ENCODE measurements at places on chromosomes 12 and 14.

DNA sequence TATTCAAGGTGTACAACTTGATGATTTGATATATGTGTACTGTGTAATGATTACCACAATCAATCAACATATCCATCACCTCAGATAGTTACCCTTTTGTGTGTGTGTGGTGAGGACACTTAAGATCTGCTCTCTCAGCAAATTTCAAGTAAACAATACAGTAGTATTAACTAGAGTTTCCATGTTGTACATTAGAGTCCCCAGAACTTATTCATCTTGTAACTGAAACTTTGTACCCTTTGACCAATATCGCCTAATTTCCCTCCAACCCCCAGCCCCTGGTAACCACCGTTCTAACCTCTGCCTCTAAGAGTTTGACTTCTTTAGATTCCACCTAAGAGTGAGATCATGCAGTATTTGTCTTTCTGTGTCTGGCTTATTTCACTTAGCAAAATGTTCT lies 12.1 kb downstream of the ADCK1 start:
- DNase-seq, result no peak

DNA sequence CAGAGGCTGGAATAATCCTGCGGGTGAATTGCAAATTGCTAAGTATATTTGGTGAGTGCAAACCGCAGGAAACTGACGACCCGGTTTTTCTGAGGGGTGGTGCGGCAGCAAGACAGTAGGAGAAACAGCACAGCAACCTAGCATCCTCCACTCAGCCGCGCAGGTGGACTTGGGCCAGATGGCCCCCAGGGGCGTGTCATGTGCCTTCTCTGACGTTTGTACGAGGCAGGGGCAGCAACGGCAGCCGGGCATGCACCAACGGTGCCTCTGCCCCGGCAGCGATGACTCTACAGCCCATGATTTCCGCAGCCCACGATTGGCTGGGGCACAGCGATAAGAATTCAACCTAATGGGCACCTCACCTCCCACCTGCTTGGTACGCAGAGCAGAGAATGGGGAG lies 11.1 kb upstream of the CLEC2A start:
- DNase-seq, result peak; percentile 49

DNA sequence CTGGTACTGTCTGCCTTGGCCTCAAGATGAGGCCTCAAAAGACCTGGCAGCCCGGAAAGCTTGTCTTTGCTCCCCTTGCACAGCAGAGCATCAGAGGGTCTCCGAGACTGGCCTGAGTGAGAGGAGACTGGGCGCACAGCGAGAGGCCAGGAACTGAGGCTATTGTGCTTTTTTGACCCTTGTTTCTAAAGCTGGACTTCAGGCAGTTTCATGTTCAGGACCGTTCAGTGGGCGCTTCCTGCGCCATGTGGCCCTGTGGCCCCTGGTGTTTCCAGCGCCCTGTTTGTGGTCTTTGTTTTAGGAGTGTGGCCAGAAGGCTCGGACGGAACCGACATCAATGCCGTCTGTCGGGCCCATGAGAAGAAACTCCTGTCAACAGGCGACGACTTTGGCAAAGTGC lies 126.3 kb upstream of the EVL start:
- DNase-seq, result no peak

- no peak for DNase-seq
These were observed 63.3 kb downstream of the ACSS3 start for GRCh38 chr12:81141217-81141616.

- DNase-seq, result no peak
These were observed 163.5 kb upstream of the NEDD1 start for GRCh38 chr12:96743606-96744005.

DNA sequence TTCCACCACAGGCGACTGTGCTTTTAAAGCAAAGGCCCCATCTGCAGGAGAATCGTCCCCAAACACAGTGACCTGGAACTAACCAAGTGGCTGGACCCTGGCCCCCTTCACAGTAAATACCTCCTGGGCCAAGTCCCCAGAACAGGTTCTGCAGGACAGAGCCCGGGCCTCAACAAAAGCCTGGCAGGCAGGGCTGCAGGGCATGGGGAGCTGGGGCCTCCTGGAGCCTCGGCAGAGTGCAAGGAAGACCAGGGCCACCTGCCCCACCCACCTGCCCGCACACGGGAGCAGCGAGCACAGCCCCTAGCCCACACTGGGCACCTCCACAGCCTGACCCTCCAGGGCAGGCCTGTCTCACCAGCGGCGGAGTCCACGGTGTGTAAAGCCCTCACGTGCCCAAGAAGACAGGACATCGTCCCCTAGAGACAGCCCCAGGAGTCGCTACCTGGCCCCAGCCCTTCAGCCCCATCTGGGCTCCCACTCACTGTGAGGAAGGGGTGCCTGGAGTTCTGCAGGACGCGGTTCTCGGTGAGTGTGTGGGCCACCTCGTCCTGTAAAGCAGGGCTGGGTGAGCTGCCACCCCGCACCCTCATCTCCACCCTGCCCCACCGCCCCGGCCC lies 21.0 kb downstream of the AKT1 start:
- no peak for DNase-seq

- DNase-seq, result no peak
These were observed 120.5 kb downstream of the NUAK1 start for GRCh38 chr12:106018286-106018685.

GRCh38 chr12:71969330-71969729 lies 30.7 kb downstream of the TPH2 start:
- DNase-seq, result no peak

DNA sequence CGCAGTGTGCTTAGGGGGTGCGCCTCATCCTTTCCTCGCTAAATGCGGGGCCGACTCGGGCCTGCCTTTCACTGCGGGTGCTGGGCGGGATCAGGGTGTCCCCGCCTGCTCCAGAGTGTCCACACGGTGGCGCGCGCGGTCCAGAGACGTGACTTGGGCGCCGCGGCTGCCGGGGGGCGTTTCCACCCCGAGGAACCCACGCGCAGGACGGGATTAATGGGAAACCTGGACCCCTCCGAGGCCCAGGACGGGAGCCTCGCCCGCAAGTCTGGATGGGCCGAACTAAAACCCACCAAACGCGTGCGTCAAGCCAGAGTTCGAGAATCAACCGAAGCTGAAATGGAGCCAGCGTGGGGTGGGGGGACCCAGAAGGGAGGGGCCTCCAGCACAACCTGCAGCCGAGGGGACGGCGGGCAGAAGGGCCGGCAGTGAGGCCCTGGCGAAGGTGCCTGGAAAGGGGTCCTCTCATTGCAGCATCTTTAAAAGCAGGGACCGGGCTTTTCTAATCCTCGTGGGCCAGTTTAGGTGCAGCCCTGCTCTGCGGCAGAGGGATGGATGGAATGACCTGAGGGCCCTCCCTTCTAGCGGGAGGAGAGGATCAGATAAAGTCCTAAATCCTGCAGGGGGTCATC lies 93.3 kb downstream of the NINJ2 start:
- peak; percentile 88 for DNase-seq

GRCh38 chr14:99986396-99986795 lies 78.8 kb upstream of the EVL start:
- DNase-seq, result no peak

GRCh38 chr14:20143911-20144310 lies 5.3 kb downstream of the OR4N5 start:
- peak; percentile 4 for DNase-seq

GRCh38 chr14:43356979-43357545 lies 1150.0 kb downstream of the FSCB start:
- DNase-seq, result no peak

- no peak for DNase-seq
These were observed 62.3 kb downstream of the R3HDM2 start for GRCh38 chr12:57368349-57369095.

DNA sequence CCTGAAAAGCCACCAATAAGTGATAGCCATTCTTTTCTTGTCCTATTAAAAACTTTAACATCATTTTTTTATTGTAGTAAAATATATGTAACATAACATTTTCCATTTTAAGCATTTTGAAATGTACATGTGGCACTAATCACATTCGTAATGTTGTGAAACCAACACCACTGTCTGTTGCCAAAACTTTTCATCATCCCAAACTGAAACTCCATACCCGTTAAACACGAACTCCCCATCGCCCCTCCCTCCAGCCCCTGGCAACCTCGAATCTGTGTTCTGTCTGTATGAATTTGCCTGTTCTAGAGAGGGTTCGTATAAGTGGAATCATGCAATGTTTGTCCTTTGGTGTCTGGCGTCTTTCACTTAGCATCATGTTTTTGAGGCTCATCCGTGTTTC lies 75.9 kb downstream of the CCDC92 start:
- DNase-seq, result no peak

DNA sequence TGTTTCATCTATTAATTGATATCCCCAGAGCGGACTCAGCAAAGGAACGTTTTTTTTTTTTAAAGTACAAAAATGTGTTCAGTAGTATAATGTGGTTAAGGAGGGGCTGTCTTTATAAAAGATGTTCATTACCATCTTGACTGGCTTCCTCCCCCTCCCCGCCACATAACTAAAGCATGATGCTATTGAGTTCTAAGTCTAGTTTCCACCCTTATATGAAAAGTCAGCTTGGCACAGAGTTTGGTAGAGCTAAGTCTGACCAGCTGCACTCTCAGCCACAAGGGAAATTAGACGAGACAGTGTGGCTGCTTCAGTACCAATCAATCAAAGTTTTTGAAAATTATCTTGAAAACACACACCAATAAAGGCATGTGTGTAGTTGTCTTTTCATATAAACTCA lies 1.9 kb upstream of the MYBPC1 start:
- DNase-seq, result no peak

DNA sequence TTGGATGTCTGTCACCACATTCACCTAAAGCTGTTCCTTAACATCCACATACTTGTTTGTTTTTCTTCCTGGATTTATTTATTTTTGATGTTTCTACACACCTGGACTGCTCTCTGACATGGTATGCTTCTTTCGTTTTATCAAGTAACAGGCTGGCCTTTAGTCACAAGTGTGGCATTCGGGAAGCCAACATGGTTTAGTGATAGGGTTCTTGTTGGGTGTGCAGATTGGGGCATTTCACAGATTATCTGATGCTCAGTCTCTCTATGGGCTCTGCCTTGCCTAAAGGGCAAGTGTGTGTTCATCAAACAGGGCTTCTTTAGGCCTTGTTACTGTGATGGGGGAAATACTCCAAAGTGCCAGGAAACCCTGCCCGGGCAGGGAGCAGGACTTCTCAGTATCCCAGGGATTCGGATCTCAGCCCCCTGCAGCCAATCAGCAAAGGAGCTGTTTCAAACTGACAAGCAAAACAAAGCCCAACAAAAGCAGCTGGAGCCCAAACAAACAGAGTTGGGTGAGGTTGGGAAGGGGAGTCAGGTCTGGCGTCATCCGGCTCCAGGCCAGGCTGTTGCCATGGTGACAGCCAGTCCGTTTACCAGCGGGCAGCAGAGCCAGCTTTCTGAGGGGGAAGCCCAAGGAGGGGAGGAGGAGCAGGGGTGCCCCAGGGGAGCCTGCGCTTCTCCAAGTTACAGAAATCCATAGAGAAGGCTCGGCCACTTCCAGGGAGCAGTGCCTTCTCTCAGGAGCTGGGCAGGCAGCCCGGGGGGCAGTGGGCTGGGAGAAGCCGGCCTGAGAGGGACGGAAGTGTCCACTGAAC lies 31.9 kb downstream of the FOS start:
- DNase-seq, result peak; percentile 24

- no peak for DNase-seq
These were observed 61.0 kb downstream of the DIO2 start for GRCh38 chr14:80150301-80150700.

- DNase-seq, result no peak
These were observed 108.3 kb downstream of the CRADD start for GRCh38 chr12:93785249-93786010.

- DNase-seq, result peak; percentile 98
These were observed 10.5 kb downstream of the TM7SF3 start for GRCh38 chr12:27003421-27004381.

DNA sequence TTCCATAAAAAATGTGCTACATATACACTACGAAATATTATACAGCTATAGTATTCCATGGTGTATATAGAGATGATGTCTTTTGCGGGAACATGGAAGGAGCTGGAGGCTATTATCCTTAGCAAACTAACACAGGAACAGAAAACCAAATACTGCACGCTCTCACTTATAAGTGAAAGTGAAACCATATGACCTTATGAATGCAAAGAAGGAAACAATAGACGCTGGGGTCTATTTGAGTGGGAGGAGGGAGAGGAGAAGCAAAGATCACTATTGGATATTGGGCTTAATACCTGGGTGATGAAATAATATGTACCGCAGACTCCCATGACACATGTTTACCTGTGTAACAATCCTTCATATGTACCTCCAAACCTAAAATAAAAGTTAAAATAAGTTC lies 142.8 kb downstream of the LRFN5 start:
- no peak for DNase-seq

- peak; percentile 76 for DNase-seq
These were observed 2.3 kb upstream of the DIO2 start for GRCh38 chr14:80213602-80214001.

DNA sequence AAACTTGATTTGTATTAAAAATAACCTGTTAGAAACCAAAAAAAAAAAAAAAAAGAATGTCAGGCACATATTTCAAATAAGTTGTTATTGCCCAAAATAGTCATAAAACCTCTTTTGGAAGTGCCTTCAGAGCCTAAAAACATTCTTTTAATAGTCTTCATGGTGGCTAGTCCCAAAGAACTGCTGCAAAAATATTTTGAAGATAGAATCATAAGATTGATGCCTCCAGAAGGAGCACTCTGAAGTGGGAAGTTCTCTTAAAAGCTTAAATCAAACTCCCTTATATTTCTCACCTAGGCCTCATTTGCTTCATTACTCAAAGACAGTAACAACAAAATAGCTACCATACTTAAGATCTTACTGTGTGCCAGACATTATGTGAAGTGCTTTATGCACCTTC lies 27.2 kb upstream of the NT5DC3 start:
- no peak for DNase-seq

DNA sequence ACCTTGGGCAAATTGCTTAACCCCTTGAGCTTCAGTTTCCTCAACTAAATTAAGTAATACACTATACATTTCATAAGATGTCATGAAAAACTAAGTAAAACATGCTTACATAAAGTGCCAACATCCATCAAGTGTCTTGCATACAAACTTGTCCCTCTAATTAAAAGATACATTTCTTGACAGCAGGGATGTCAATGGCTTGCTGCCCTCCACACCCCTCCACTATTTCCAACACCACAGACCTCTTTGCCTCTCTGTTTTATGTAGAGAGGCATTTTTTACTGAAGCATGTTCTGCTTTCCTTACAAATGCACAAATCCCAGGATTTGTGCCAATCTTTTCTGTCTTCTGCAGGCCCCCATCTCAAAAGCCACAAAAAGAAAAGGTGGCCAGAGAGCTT lies 89.0 kb upstream of the HOXC13 start:
- no peak for DNase-seq

GRCh38 chr14:82779301-82779700 lies 1245.6 kb upstream of the SEL1L start:
- DNase-seq, result no peak

DNA sequence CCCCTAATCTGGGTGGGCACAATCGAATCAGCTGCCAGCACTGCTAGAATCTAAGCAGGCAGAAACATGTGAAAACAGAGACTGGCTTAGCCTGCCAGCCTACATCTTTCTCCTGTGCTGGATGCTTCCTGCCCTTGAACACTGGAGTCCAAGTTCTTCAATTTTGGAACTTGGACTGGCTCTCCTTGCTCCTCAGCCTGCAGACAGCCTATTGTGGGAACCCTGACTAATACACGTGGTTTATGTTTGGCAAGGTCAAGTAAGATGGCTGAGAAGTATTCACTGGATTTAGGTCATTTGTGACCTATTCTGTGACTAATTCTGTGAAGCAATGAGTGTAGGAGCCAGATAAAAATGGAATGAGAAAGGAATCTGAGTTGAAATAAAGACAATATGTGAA lies 11.0 kb downstream of the GPR135 start:
- no peak for DNase-seq

GRCh38 chr12:65894088-65894487 lies 69.8 kb downstream of the HMGA2 start:
- DNase-seq, result no peak

GRCh38 chr14:87998482-87998881 lies 5.5 kb upstream of the GALC start:
- no peak for DNase-seq

Measured in NCI-H82 (cell line).